ENCODE measurements at places on chromosomes 12 and 14.

- DNase-seq: no peak
Measured at GRCh38 chr12:103503546-103504480, 8.0 kb upstream of the C12orf42 start.

DNA sequence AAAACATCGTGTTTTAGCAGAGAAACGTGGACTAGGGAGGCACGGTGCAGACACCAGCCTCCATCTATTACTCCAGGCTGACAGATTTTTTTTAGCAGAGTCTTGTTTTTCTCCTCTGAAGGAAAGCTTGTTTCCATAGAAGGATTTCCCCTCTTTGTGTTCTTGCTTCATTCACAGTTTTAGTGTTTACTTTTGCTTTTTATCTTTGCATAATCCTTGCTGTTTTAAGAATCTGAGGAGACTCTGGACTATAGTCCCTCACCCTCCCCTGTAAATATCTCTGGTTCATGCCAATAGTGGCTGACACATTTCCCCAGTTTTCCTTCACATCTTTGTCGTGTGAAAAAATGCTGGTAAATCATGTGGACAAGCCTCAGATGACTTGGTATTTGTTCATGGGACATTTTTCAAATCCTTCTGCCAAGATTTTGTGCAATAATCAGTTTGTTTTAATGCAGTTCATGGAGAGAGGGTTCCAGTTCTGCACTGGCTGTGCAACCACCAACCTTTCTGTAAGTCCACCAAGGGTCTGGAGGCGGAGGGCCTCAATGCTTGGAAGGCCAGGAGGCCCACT is 39.9 kb upstream of the TMCC3 start:
- no peak for DNase-seq

GRCh38 chr12:130829391-130830245 is 9.4 kb downstream of the STX2 start:
- no peak for DNase-seq

- no peak for DNase-seq
Measured at GRCh38 chr12:14910090-14910915, 24.6 kb upstream of the MGP start.

DNA sequence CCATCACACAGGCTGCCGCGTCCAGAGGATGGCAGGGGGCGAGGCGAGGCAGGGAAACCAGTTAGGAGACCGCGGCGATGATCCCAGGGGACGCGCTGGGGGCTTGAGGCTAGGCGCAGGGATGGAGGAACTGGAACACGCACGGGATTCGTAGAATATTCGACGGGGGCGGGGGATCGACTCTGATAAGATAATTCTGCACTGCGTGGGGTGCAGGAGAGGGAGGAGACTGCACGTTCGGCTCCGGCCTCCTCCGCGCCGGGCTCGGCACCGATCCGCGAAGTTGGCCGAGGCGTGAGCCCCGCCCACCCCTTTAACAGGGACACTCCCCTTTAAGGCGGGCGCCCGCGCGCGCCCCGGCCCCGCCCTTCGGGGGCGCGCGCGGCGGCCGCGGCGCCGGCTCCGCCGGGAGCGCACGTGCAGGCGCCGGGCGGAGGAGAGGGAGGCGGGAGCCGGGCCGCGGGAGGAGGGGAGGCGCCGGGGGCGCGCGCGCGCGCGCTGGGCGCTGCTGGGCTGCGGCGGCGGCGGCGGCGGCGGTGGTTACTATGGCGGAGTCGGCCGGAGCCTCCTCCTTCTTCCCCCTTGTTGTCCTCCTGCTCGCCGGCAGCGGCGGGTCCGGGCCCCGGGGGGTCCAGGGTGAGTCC is at the start of gene ACVR1B:
Gene ACVR1B, plus strand, starts transcription at position 501 of the 644 bp plus-strand sequence. Its CDS starts 45 bp downstream, at position 546.
- peak; percentile 74 for DNase-seq

DNA sequence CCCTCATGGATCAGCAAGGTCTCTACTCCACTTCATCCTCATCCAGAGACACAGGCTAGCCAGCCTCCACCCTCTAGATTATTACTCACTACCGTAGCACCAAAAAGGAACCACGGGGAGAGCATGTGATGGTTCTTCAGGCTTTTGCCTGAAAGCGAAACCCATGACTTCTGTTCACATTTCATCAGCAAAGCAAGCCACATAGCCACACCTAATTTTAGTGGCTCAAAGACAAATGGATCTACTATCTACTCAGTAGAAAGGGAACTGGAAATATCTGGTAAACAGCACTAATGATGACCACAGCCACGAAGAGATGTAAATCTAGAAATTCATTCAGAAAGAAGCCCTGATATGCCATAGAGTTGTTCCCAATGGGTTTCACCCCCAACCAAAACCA is 51.4 kb downstream of the VCPKMT start:
- DNase-seq: no peak

- DNase-seq: no peak
Measured at GRCh38 chr14:51789114-51789513, 71.3 kb upstream of the GNG2 start.

DNA sequence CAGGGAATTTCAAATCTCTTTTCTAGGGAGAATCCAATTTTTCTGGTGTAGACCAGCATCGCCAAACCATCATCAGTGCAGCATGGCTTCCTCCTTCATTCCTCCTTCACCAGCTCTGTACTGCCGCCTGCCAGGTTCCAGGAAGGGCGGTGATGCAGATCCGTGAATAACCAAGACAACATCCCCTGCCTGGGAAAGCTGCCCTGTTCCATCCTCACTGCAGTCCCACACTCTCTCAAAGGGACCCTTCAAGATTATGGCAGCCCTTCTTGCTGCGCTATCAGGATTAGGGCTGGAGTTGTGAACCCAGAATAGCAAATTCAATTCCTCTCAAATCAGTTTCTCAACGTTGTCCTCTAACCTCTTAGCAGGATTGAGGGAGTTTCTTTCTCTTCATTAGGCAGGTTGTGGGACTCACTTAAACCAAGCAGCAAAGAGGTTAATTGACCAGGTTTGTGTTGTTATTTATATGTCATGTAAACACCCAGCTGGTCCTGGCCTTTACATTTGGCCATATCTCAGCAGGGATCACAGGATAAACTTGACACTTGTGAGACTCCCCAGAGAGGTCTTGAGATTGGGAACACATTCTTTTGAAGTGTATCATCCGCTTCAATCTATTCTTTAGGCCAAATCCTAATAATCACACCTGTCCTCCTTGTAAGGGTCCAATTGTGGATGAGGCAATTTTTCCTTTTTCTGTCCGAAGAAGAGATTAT is 26.2 kb downstream of the TMEM30B start:
- no peak for DNase-seq

DNA sequence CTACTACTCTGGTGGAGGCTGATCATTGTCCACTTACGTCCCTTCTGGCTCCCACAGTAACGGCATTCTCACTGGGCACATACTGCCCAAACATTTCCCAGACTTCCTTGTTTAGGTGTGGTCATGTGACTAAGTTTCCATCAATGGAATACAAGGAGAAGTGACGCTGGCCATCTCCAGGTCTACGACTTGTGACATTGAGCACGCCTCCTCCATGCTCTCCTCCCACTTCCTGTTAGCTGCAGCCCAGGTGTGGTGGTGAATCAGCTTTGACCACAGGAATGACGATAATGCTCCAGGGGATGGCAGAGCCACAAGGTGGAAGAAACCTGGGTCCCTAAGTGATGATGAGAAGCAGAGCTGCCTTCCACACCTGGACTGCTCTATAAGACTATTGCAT is 6.0 kb upstream of the SLC24A4 start:
- no peak for DNase-seq

- DNase-seq: no peak
Measured at GRCh38 chr12:43287706-43288383, 264.2 kb downstream of the ADAMTS20 start.

DNA sequence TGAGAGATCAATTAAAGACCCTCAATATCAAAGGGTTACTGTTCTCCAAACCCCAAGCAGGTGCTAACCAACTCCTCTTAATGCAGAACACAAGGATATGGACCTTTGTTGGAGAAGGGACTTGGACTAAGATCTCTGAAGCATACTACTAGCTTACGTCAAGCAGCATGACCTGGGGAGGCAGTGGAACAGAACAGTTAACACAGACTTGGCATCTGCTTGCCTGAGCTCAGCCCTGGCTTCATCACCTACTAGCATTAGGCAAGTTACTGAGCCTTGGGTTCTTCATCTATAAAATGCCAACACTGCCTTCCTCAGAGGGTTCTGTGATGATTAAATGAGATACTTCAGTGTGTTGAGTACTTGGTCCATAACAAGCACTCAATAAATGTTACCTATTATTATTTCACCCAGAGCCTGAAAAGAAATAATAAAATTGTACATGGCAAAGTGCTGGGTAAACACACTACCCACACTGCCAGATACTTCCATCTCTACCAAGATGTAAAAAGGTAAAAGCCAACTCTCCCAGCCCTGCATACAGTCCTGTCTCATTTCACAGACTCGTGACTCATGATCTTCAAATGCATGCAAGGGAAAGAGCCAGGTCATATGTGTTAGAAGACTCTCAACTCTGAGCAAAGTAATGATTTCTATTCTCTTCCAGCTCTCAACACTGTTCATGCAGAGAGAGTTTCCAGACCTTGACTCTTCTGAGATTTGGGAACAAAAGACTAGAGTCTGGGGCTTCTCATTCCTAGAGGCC is 39.7 kb downstream of the FMNL3 start:
- no peak for DNase-seq

- DNase-seq: no peak
Measured at GRCh38 chr14:95197551-95197950, 40.2 kb upstream of the DICER1 start.

- no peak for DNase-seq
Measured at GRCh38 chr14:100240668-100241032, 1.7 kb downstream of the YY1 start.

GRCh38 chr12:104733717-104734175 is 224.3 kb downstream of the SLC41A2 start:
- no peak for DNase-seq

- DNase-seq: no peak
Measured at GRCh38 chr14:101010293-101010692, 106.8 kb upstream of the RTL1 start.

- no peak for DNase-seq
Measured at GRCh38 chr14:87034680-87035079, 958.3 kb downstream of the GALC start.

DNA sequence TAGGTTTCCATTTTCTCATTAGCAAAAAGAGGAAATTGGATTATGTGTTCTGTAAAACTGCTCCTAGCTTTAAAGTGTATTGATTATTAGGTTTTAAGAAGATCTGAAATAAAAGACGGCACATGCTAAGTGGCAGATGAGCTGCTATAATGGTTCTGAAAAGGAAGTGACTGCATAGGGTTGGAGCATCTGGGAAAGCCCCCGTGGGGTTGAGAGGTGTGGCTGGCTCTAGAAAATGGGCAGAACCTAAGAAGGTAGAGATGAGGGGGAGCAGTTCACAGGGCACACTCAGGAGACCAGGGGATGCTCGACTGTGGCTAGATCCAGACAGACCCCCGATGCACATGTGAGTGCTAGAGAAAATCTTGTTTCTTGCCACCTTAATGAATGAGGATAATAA is 1.9 kb downstream of the IFNG-AS1 start:
- DNase-seq: no peak

DNA sequence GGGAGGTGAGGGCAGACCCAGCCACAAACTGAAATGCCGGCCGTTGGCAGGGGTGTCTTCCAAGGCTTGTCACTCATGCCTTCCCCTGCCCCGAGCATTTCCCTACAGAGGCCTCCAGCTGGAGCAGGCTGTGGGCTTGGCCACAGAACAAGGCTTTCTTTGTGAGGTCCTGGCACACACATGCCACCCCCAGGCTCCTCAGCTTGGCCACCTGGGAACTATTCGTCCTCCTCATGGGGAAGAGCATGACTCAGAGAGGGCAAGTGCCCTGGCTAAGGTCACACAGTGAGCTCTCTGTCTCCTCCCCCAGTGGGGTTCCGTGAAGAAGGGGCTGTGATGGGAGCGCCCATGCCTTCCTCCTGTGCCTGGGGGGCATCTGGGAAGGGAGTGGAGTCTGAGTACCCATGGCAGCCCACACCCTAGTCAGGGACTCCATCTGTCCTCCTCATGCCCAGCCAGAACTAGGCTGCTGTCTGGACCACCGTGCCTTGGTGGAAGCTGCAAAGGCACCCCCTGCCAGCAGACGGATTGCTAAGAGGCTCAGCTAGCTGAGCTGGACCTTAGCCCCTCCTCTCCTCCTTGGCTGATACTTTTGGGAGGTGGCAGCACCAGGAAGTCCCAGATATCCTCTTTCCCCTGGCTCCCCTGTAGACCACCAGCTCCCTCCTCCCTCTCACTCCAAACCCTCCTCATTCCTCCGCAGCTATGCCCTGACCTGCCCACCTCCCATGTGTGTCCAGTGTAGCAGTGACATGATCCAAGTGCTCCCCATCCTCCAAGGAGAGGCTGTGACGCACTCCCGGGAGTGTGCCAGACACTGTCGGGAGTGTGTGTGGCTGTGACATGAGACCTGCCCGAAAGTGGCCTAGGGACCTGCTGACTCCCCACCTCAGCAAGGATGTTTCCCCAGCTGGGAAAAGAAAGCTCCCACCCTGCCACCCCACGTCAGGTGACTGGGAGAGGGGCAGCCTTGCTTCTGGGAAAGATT is 21.4 kb downstream of the ABCB9 start:
- no peak for DNase-seq

- DNase-seq: no peak
Measured at GRCh38 chr14:57937676-57938075, 71.8 kb upstream of the SLC35F4 start.

DNA sequence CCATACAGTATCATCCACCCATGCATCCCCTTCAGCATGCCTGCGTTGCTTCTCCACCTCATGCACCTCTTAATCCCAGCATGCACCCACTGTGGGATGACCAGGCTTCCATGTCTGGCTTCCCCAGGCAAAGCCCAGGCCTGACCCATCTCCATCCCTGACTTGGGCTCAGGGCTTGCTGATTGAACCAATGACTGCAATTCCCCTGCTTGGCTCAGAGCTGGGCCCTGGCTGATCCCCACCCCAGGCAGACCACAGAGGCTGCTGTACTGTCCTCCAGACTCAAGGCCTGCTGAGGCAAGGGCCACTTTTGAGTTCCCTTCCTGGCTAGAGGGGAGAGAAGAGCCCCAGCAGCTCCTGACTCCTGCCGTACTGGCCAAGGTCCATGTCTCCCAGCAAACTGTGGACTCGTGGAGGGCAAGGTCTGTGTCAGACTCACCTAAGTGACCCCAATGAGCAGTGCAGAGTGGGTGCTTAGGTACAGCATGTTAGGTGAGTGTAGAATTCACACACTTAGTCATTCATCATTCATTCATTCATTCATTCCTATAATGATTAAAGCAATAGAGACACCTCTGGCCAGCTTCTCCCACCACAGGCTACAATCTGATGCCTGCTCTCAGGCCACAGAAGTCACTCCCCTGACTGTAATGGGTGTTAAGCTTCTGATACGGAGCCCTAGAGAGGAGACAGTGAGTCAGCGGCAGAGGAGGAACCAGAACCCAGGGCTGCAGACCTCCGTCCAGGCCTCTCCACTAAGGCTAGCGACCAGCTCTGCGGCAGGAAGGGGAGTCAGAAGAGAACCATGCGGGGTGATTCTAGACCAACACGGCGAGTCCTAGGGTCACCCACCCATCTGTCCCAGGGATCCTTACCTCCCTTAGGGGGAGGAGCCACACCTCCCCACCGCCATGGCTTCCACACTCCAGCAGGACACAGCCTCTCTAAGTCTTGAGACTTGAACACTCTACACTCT is 2.9 kb downstream of the BEGAIN start:
- no peak for DNase-seq

GRCh38 chr12:41465526-41465925 is 277.4 kb downstream of the PDZRN4 start:
- no peak for DNase-seq

GRCh38 chr12:6370994-6371754 is 4.2 kb downstream of the SCNN1A start:
- DNase-seq: no peak

GRCh38 chr14:67602995-67603545 is 3.0 kb upstream of the PIGH start:
- DNase-seq: no peak

GRCh38 chr12:92357584-92358261 is 212.1 kb upstream of the BTG1 start:
- no peak for DNase-seq

GRCh38 chr12:109767456-109767855 is 53.8 kb downstream of the FAM222A start:
- no peak for DNase-seq

Data from stimulated activated CD8-positive, alpha-beta memory T cell treated with anti-CD3 and anti-CD28 coated beads, Interleukin-7, amount 100 ng/mL, for 1 hour (primary cell).